ENCODE measurements at places on chromosomes 5 and 9.

DNA sequence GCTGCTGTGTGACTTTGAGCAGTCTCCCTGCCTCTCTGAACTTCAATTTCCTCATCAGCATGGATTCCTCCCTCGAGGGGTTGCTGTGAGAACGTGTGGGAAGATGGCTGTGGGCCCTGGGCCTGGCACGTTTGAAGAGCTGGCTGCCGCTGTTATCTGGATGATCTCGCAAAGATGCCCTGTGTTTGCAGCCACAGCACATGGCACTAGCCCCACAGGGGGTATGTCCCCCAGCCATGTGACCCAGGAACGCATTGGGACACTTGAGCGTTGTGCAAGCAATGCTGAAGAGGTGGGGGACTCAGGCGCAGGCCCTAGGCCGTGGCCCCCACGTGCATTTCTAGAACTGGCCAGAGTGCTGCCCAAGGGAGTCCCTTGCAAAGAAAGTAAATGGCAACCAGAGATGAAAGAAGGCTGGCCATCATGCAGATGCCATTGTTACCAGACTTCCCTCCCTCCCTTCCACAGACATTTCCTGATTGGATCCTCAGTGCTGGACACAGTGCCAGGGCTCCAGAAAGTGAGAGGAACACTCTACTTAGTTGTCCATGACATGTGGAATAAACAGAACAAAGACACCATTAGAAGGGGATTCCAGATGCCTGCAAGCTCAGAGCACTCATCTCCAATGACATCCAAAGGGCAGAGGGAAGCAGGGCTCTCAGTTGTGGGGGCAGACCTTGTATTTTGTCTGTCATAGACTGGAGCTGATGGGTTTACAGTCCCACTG is 65.1 kb upstream of the NEURL1B start:
- DNase-seq: no peak

DNA sequence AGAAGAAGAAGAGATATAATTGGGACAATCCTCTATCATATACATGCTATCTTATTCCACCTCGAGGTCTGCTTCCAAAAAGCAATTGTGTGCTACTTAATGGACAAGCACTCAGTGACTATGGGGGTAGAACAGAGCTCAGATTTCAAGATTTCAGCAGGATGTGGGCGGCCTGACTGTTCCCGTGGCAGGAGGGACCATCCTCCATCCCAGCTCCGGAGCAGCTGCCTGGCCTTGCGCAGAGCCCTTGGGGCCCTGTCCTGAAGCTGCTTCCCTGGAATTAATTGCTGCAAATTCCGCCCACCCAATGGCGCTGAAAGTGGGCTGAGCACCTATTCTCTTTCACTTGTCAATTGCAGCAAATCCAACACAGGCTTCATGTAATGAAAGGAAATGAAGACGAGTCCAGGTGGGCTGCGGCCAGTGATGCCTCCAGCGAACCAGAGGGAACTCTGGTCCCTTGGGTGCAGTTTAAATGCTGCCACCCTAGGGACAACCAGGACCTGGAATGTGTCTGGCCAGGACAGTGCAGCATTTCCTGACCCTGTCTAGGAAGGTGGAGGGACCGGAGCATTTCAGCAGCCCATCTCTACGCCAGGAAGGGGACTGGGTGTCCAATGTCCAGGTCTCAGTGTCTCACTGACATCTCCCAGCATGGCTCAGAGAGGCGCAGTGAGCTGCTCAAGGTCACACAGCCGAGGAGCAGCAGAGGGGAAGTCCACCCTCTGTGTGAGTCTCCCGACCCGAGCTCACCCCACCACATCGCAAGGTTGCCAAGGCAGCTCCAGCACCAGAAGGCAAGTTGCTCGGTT is 50.5 kb upstream of the FCN1 start:
- DNase-seq: peak; percentile 39

DNA sequence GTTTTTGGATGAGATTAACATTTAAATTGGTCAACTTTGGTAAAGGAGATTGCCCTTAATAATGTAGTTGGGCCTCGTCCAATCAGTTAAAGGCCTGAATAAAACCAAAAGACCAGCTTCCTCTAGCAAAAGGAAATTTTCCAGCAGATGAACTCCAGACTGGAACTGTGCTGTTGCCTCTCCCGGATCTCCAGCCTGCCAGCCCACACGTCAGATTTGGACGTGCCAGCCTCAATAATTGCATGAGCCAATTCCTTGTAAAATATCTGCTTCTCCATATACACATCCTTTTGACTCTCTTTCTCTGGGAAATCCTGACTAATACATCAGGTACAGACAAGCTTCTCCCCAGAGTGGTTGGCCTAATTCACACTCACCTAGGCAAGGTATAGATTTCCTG is 175.8 kb upstream of the ADCY2 start:
- DNase-seq: no peak

DNA sequence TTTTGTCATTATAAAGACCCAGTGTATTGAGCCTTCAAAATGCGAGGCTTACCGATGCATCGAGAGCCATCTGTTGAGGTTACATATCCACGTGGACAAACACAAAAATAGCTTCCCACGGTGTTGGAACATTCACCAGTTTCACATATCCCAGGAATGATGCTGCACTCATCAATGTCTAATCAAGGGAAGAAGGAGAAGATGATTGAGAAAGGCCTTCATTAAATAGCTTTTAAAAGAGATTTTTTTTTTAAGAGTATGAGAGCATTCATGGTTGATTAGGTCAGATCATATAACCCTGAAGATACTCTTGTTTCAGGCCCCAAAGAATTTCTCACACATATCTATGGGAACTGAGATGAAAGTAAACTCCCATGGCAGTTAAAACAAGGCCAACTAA is 129.4 kb downstream of the FBN2 start:
- DNase-seq: peak; percentile 3

DNA sequence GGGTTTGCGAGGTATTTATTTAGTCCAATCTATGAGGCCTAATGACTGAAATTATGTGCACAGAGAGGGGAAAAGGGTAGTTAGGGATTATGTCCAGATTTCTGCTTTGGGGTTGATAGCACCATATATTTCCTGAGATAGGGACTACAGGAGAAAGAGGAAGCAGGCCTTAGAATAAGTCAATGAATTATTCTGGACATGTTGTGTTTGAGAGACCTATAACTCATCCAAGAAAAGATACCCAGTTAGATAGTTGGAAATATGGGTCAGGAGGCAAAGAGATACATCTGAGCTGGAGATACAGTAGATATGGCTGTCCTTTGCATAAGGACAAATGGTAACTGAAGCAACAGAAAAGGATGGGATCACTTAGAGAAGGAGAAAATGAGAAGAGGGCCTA is 53.1 kb downstream of the NR3C1 start:
- DNase-seq: no peak

DNA sequence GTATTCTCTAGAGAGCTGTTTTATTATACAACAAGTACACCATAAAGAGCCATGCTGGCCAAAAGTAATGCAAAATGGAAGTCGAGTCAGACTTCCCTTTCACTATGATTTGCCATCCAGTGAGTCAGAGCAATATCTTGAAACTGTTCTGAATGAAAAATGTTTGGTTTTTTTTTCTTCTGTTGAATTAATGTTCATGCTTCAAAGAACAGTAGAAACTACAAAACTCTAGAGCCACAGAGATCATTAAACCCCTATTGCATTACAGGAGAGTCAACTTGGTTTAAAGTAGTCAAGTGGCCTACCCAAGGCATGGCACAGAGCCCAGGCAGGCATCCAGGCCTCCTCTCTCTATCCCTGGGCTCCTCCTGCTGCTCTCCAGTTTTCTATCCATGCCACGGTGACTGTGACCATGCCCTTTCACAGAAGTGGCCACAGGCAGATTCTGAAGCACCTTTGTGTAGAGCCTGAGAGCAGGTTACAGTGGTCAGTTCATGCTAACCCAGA is 358.9 kb downstream of the DEPDC1B start:
- no peak for DNase-seq

DNA sequence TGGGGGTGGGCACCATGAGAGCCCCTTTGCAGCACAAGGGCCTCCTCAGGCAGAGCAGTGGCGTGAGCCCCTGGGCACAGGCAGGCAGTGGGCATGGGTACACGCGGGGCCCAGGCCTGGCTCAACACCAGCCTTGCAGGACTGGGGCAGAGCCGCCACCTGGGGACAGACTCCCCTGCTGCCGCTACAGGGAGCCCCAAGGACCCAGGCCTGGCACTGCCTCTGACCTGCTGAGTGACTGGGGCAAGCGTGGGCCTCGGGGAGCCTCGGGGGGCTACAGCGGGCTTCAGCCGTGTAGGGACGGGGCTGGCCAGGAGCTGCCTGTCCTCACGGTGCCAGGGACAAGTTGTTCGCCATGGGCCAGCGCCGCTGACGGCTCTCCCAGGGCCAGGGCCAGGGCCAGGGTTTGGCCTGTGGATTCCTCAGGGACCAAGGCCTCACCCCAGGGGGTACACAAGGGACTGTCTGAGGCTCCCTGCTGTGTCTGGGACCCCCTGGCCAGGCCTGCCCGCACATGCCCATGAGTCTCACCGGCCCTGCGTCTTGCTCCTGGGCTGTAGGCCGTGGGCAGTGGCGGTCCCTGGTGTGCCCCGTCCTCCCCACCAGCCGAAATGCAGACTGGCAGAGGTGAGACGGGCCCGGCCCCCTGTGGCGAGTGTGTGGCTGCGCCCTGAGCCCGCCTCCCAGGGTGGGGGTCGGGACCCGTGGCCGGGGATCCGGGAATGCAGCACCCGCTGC is 42.5 kb downstream of the KCNT1 start:
- no peak for DNase-seq

DNA sequence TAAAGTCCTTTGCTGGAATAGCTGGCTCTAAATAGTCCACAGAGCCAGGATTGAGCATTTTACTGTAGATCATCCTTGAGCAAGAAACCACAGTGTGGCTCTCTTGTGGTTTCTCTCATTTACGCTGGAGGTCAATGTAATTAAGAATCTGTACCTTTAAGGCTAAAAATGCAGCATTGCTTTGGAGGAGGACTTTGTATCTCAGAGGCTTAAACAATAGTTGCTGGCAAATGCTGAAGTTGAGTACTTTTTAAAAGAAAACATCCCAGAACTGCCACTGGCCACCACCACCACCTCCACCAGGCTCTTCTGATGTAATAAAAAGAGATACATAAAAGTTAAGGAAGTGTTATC is 177.3 kb upstream of the ADAMTSL1 start:
- DNase-seq: no peak

- no peak for DNase-seq
Measured at GRCh38 chr5:97111616-97112015, 30.8 kb downstream of the LIX1 start.

GRCh38 chr9:93466416-93467061 is 13.2 kb upstream of the FAM120AOS start:
- DNase-seq: no peak

- DNase-seq: no peak
Measured at GRCh38 chr9:110153431-110153830, 54.5 kb downstream of the C9orf152 start.

- DNase-seq: no peak
Measured at GRCh38 chr5:139847790-139848507, 52.3 kb downstream of the PSD2 start.

DNA sequence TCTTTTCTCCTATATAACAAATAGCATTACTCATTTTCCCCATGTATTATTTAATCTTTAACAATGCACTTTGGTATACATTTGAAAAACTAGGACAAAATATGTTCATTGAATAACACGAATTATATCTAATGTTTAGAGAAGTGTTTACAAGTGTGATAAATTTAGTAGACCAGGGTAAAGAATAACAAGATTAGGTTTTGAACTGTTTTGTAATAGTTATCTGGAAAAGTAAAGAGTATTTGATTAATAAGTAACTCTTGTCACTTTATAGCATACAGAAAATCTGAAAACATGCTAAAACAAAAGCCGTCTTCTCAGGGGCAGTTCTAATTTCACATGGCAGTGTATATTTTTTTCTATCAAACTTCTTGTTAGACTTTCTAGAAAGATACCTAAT is 58.5 kb downstream of the PPIC start:
- DNase-seq: no peak

DNA sequence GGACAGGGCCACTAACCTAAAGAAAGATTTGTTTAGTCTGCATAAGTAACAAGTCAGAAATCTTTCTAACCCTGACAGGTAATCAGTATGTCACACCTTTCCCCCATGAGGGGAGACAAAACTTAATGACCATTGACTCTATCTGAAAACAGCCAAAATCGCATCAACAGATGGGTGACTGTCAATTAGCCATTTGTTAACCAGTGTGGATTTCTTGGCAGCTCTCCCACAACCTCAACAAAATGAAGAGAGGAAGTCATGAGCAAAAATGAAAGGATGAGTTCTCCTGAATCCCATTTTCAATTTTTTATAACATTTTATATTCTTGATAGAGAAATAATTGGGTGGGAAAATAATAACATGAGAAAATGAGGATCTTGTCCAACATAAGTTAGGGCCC is 84.6 kb upstream of the SNX2 start:
- DNase-seq: peak; percentile 22

DNA sequence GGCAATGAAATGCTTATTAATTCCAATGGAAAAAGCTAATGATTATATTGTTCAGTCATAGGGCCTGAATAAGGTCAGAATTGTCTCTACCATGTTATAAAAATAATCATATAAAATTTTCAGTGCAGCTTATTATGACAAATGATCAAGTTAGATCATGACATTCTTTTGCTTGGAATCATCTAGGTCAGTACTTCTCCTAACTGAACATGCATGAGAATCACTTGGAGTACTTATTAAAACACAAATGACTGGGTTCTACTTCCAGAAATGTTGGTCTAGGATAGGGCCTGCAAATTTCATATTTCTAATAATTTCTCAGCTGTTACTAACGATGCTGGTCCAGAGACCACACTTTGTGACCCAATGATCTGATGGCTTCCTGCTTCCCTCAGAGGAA is 806.0 kb upstream of the ZNF608 start:
- DNase-seq: no peak

DNA sequence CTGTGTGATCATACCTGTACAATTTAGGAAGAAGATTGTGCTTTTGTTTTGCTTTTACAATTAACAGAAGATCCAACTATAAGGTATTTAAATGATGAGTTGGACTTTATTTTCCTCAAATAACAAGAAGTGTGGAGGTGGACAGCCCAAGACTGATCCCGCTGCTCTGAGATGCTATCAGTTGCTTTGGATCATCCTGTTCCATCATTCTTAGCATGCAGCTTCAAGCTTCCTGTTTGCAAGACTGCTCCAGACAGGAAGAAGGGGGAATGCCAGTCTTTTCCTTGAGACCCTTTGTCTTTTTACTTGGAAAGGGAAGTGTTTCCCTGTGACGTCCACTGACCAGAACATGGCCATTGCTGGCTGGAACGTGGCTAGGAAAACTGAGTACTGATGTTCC is 250.8 kb downstream of the ZSWIM6 start:
- no peak for DNase-seq

DNA sequence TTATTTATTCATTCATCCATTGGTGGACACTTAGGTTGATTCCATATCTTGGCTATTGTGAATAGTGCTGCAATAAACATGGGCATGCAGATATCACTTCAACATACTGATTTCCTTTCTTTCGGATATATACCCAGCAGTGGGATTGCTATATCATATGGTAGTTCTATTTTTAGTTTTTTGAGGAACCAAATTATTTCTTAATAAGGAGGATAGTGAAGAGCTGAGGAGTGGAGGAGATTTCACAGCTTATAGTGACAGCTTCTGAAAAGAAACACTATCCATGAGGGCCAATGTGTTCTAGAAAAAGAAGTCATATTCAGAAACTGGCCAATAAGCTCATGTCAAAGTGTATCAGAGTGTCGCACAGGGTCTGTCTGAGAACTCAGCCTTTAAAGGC is 183.3 kb downstream of the SEC61B start:
- DNase-seq: no peak

GRCh38 chr5:80220245-80220897 is 35.5 kb downstream of the SERINC5 start:
- no peak for DNase-seq

GRCh38 chr5:116097301-116097700 is 12.5 kb downstream of the COMMD10 start:
- DNase-seq: no peak

Data from NCI-H2171 (cell line).